Stimulated activated CD4-positive, alpha-beta T cell treated with anti-CD3 and anti-CD28 coated beads, Interleukin-1b, Interleukin-23, amount 100 ng/mL, for 1 hour (primary cell): ENCODE measurements at places on chromosomes 4 and X.

DNA sequence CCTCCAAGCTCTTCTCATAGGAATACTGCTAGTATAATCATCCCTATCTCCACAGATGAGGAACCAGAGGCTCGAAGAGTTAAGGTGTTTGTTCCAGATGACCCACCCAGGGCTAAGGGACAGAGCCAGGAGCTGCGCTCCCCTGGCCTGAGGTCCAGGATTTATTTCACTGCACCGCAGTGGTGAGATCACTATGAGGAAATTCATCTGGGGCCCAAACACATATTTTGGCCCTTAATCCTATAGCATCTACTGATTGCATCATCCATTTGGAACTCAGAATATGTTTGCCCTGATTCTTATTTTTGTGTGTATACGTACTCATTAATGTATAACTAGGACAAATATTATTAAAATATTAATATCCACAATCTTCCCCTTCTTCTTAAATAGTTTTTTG is 100.1 kb upstream of the RBPJ start:
- no peak for DNase-seq

- no peak for DNase-seq
Observed at GRCh38 chr4:80592950-80593349, 257.4 kb downstream of the CFAP299 start.

- no peak for DNase-seq
Observed at GRCh38 chr4:188439641-188440311, 300.5 kb downstream of the TRIML1 start.

DNA sequence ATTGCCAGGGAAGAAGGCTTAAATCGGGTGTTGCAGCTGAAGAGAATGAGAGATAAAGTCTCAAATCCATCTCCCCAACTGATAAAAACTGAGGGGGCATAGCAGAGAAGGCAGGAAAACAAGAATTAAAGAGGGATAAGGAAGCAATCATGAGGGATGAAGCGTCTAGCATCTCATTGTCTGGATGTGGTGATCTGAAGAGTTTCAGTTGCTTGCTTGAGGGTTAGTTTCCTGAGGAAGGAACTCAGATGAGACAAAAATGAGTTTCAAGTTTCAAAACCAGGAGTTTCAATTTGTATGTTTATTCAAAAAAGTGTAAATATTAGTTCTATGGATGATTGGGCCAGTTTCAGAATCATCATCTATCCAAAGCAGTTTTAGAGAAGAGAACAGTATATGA is 496.9 kb downstream of the RAB28 start:
- DNase-seq: no peak

- DNase-seq: no peak
Observed at GRCh38 chrX:6149060-6149872, 79.4 kb downstream of the NLGN4X start.

DNA sequence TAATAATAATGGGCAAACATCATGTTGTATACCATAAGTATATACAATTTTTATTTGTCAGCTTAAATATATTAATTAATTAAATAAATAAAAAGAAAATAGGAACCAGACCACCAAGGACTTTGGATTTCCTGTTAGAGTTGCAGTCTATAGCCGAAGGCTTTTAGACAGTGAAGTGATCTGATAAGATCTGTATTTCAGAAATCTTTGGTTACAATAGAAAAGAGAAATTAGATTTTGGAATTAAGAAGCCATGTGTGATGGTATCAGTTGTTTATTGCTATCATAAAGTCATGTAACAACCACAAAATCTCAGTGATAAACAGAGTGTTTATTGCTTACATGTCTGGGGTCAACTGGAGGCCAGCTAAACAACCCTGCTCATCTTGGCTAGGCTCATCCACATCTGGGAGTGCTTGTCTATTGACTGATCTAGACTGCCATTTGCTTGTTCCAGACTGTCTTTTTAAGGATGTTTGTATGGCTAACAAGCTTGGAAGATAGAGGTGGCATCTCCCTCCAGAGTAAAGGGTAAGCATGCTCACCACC is 142.1 kb upstream of the USP9X start:
- no peak for DNase-seq

DNA sequence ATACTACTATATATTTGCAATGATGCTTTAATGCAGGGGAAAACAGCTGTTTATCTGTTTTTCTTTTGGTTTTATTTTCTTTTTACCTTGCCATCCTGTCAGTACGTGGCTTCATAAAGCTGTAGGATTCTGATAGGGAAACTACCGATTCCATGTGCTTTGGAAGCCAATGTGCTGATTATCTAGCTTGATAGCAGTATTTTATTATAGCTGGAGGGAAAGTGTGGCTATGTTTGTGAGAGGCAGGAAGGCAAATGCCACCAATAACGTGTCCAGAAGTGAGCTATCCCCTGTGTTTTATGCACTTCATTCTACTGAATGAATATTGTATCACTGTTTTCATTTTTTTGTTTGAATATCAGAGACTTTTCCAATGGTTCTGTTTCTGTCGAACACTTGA is 43.7 kb downstream of the IL15 start:
- no peak for DNase-seq

DNA sequence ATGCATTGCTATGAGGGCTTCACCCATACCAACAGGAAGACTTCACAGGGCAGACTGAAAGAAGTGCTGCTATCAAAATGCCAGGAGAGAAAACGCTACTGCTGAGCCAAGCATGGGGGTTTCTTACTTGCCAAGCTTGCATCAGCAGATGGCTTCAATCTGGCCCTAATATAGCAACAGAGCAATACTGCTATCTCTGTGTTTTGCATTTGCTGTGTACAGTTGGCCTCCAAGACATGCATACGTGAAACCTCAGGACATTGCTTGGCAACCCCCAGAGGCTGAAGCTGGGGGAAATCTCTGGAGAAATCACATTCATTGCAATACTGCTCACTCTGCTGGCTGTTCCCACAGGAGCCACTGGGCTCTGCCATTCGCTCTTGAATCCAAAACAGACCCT is 127.2 kb upstream of the GPC4 start:
- no peak for DNase-seq
